Melanocyte of skin (primary cell): ENCODE measurements at places on chromosomes 16 and 17. TPM values are rescaled to one million over a fixed set of nuclear protein-coding genes. Genes with fewer than 3 reads are reported as not detected.

Gene PMP22
- total RNA-seq: 169 and 280 TPM in 2 replicates

Gene ATP2A3
- under 0.01 and 0.73 TPM in 2 replicates for total RNA-seq

Gene CX3CL1
- 1.0 and 3.3 TPM in 2 replicates for total RNA-seq

Gene PDE6G
- 0.46 and 1.00 TPM in 2 replicates for total RNA-seq

Gene SLC35G6
- not detected in 2 replicates for total RNA-seq

Gene HSF4
- 27.6 and 31.0 TPM in 2 replicates for total RNA-seq

Gene RCVRN
- 0.34 and 0.36 TPM in 2 replicates for total RNA-seq

Gene NAE1
- 69.5 and 98.1 TPM in 2 replicates for total RNA-seq

Gene PRSS21
- total RNA-seq: 1.4 TPM in 1 of 2 replicates, not detected in the other

Gene GRIN2C
- total RNA-seq: not detected in 2 replicates

Gene SPAG9
- total RNA-seq: 79.9 and 95.3 TPM in 2 replicates

Gene OR1F1
- not detected in 2 replicates for total RNA-seq
